T-helper 17 cell (primary cell): ENCODE measurements at places on chromosomes 7 and 10. TPM values are rescaled to one million over a fixed set of nuclear protein-coding genes. Genes with fewer than 3 reads are reported as not detected.

SEMA3D gene
- total RNA-seq: 0.12 TPM

HMX3 gene
- total RNA-seq: not detected

GRCh38 chr10:133530506-133530905 lies 3.3 kb downstream of the CYP2E1 start:
- H3K36me3 ChIP-seq: peaks cover 4% of the 10 kb centered on the region
- H3K27me3 ChIP-seq: peaks cover 41% of the 10 kb centered on the region
- H3K4me1 ChIP-seq: peaks cover 23% of the 10 kb centered on the region
- peak overlapping the region; percentile 92 for H3K4me3 ChIP-seq
- H3K27ac ChIP-seq: peak overlapping the region; percentile 60

DNA sequence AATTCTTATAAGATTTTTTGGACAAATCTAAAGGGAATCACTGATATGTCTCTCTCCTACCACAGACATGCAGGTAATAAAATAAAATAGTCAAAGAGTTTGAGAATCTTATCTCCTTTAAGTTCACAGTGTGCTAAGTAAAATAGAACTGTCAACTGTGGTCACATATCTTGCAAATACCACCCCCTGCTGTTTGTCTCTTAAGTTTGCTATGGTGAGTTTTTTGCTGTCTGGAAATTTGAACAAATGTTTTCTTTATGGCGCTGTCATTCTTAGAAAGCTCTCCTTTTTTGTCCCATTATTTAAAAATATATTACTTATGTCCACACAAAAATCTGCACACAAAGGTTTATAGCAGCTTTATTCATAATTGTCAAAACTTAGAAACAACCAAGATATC lies 19.6 kb downstream of the GIMAP5 start:
- peaks cover 23% of the 10 kb centered on the region for H3K4me1 ChIP-seq
- no peak for DNase-seq
- H3K36me3 ChIP-seq: no peaks in the 10 kb centered on the region
- peak overlapping the region; percentile 45 for H3K4me3 ChIP-seq
- no peaks in the 10 kb centered on the region for H3K27me3 ChIP-seq

DNA sequence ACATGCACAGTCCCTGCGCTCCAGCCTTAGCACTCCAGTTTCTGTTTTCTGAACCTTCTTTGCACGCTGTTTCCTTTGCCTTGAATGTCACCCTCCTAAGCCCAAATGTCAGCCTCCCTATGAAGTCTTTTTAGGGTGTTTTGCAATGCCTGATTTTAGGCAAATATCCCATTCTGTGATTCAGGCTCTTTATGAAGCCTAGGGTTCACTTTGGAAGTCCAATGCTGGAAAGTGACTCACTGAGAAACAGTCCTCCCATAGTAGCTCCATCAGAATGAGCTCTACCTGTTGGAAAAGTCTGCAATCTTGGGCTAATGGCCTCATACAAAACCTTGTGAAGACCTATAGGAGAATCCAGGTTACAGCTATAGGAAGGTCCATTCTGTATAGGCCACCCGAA lies 5.3 kb downstream of the LAMB4 start:
- peaks cover 5% of the 10 kb centered on the region for H3K27me3 ChIP-seq
- no peak overlapping the region for H3K27ac ChIP-seq
- no peaks in the 10 kb centered on the region for H3K36me3 ChIP-seq
- peaks cover 4% of the 10 kb centered on the region for H3K4me1 ChIP-seq

DNA sequence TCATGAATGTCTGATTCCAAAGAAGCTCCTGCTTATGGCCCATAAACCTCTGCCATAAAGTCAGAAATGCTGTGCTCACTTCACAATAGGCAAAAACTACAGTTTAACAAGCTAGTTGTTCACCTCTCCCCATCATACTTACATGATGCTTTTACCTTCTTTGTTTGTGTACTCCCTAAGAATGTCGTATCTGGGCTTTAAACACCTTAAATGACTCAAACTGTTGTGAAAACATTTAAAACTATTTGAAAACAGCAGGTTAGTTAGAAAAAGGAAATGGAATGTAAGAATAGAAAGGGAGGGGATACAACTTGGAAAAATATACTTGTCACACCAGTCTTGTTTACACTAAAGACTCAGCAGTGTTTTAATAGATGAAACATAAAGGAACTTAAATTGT lies 128.2 kb upstream of the AGR3 start:
- DNase-seq: no peak
- no peak overlapping the region for H3K4me3 ChIP-seq
- H3K27me3 ChIP-seq: peaks cover 5% of the 10 kb centered on the region
- H3K4me1 ChIP-seq: peaks cover 25% of the 10 kb centered on the region
- H3K36me3 ChIP-seq: peaks cover 2% of the 10 kb centered on the region
